Stimulated activated CD4-positive, alpha-beta T cell treated with anti-CD3 and anti-CD28 coated beads, Interleukin-1b, Interleukin-23, amount 100 ng/mL, for 24 hours (primary cell): ENCODE measurements at places on chromosomes 11 and 22.

DNA sequence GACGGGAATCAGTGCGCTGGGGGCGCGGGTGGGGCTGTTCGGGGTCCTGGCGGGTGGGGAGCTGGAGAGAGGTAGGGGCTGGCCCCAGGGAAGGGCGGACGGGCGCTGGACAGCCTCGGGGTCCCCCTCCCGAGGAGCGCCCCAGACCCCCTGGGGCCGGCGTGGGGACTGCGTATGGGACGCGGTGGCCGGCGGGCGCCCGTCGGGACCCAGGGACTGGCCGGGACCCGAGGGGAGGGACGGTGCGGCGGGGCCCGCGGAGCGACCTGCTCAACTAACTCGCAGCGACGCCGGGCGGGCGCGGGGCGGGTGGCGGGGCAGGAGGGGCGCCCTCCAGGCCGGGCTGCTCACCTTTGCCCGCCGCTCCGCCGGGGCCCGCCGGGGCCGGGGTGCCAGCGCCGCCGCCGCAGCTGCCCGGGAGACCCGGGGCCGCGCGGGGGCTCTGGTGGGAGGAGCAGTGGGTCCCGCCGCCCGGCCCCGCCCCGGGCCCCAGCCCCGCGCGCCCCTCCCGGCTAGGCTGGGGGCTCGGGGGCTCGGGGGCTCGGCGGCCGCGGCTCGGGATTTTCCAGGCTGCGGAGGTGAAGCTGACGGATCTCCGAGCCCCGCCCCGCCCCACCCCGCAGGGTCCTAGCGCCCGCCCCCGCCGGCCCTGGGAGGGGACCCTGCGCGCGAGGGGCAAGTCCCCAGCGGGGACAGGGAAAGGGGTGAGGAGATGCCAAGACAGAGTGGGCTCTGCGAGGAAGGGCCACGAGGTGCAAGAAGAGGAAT, 12.3 kb downstream of the STARD10 start:
- no peak for DNase-seq

DNA sequence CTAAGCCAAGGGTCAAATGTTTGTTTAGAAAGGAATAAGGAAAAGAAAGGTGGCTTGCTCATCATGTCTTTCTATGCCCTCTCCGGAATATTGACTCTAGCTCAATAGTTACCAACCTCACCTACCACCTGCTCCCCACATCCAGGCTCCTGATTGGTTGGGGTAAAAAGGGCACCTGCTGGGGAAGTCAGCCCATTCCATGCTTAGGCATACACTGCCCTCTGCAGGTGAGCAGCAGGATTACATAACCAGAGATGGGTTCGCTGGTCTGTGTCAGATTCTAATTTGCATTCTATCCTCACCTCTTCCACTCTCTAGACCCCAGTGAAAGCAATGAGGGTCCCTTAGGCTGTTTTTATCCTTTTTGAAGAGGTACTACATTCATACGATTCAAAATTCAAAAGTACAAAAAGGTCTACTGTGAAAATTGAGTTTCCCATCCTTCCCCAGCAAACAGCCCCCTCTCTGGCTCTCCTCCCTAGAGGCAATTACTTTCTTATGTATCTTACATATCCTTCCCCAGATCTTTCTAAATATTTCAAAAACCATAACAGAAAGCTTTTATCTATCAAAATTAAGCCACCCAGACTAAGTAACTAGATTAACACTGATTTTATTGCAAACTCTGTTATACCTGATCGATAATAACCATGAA, 98.0 kb upstream of the ASPHD2 start:
- peak; percentile 40 for DNase-seq

DNA sequence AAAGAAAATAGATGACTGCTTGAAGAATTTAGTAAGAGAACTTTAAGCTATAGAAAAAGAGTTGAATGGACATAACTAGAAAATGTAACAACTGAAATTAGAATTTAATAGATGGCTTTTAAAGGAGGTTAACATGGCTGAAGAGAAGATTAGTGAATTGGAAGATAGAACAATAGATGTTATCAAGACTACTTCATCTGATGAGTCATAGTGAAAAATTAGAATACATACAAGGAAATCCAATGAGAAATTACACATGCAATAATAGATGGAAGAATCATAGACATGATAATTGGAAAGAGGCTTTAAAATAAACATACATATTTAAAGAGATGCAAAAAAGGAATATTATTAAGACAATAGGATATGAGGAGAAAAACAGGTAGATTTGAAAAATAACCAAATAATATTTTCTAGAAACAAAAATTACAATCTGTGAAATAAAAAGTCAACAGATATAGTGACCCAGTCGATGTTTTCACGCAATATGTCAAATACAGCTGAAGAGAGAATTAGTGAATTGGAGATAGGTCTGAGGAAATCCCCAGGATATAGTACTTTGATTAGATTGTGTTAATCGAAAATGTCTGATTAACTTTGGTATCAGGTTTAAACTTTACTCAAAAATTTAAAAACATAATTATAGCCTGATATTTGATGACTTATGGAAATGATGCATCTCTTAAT, 28.2 kb downstream of the CAT start:
- DNase-seq, result no peak

GRCh38 chr22:21033895-21034294, 1.5 kb upstream of the SLC7A4 start:
- DNase-seq, result no peak

GRCh38 chr22:36166518-36167220, 6.1 kb upstream of the APOL3 start:
- DNase-seq, result no peak

GRCh38 chr22:42704896-42705295, 15.8 kb downstream of the A4GALT start:
- DNase-seq, result no peak

GRCh38 chr11:105696000-105696399, 86.1 kb downstream of the GRIA4 start:
- no peak for DNase-seq

- DNase-seq, result no peak
Measured at GRCh38 chr11:57940044-57940756, 83.5 kb upstream of the OR9Q1 start.

DNA sequence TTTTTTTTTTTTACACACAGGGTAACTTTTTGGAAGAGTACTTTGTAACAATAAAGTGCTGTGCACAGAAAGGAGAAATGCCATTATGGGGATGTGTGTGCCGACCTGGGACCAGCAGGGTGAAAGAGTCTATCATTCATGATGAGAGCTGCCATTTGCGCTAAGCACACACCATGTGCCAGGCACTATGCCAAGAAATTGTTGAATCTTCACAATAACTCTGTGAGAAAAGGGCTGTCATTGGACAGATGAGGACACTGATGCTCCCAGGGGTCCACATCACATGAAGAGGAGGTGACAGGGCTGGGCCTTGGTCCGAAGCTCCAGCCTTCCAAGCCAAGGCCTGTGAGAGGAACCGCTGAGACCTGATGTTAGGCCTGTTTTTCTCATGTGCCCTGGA, 5.6 kb downstream of the DUSP18 start:
- no peak for DNase-seq

DNA sequence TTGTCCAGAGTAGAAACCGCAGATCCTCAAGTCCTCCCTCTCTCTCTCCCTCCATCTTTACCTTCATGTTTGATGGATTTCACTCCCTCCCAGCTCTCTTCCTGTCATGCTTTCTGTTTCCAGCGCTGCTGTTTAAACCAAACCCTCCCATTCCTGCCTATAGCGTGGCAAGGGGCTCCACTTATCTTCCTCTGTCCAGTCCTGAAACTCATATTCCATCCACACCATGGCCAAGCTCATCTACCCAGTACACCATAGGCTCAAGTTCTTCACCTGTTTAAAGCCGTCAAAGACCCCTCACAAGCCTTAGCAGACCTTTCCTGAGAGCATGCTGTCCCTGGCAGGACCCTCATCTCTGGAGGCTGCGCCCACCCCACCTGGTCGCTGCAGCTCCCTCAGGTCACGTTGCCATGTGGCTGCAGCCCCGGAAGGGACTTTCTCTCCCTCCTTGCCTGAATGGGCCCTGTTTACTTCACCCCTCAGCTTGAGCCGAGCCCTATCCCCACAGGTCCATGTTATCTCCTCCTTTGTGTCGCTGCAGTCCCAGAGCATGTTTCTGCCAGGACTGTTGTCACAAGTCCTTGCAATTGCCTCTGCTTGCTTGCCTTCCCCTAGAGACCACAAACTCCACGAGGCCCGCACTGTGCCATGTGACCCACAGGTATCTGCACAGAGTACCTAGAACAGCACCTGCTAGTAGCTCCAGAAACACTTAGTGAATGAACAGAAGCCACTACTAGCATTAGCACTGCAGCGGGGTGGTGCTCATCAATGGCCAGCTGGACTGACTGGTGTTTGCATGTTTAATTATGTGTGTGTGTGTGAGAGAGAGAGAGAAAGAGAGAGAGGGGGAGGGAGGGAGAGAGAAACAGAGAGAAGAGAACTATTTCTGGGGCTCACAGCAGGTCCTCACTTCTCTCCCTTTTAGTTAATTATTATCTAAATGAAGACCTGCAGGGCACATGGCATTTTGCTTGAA, 149.4 kb upstream of the SNX19 start:
- no peak for DNase-seq

- no peak for DNase-seq
Measured at GRCh38 chr11:13228572-13228971, 49.0 kb upstream of the BMAL1 start.

DNA sequence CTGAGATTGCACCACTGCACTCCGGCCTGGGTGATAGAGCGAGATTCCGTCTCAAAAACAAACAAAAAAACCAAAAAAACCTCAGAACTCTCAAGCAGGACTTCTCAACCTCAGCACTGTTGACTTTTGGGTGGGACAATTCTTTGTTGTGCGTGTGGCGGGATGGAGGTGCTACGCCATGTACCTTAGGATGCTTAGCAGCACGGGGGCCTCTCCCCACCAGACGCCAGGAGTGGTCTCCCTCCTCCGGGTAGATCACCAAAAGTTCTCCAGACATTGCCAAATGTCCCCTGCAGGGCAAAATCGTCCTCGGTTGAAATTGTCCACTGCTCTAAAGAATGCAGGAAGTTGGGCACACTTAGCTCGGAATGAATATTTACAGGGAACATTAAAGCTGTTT, 26.9 kb upstream of the ATXN10 start:
- no peak for DNase-seq

DNA sequence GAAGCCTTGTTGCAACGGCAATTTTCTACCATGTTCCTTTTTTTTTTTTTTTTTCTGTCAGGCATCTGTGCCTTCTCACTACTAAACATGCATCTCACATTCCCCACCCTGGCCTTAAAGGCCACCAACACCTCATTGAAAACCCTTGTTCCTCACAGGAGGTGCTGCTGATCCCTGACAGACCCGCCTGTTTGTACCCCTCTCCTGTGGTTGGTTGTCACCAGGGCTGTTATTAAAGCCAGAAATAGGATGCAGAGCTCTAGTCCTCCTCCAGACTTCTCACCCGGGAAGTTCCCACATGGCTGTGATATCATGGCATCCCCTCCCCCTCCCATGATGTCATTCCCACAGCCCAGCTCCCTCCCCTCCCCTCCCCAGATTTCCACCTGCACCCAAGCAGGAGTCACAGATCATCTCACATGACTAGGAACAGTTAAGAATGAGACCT, 302.8 kb upstream of the NCAM1 start:
- no peak for DNase-seq

DNA sequence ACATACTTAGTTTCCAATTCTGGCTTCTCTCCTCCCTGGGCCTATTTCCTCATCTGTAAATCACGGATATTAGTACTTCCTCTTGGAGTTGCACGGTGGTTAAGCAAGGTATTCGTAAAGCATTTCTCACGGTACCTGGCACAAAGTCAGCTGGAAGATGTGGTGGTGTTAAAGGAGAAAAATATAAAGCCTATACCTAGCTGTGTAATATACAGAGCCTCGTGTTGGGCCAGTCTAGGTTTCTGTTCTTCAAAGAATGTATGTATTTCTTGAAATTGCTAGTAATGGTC, 47.2 kb downstream of the DBX1 start:
- DNase-seq, result no peak
